Bronchial epithelial cell (primary cell): ENCODE measurements at places on chromosomes 1 and 21. TPM values are rescaled to one million over a fixed set of nuclear protein-coding genes. Genes with fewer than 3 reads are reported as not detected.

DNA sequence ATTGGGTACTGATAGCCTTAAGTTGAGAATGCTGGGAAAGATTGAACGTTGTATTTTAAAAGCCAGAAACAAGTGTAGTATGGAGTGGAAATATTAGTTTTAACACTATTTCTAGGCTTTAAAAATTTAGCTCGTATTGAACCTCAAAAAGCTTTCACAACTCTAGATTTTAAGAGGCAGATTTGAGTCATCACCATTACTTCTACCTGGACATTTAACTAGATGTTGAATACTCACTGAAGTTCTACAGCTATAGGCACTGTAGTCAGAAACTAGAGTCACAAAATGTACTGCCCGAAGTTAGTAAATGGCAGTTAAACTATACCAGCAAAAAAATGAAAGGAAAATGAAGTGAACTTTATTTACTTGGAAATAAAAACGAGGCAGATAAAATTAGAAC lies 96.5 kb downstream of the NEK7 start:
- peak; percentile 41 for DNase-seq

GJC2 gene
- 2.9 and 5.5 TPM in 2 replicates for total RNA-seq

MYBPH gene
- not detected in 2 replicates for total RNA-seq

MNDA gene
- total RNA-seq = not detected in 2 replicates

- DNase-seq = peak; percentile 63
These were observed 19.7 kb downstream of the MFAP2 start for GRCh38 chr1:16960560-16961296.

DNA sequence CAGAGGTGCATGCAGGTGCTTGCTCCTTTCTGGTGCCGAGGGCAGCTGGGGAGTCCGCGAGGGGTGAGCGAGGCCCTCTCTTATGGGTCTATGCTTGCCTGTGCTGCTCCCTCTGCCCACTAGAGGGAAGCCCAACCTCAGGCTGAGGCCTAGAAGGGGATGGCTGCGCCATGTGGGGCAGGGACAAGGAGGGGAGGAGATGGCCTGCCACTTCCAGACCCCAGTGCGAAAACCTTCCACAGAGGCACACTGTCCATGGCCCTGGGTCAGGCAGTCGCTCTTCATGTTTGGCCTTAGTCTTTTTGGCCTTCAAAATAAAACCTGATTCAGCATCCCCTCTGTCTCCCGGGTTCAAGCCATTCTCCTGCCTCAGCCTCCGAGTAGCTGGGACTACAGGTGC lies 14.0 kb downstream of the RHBG start:
- DNase-seq = peak; percentile 36
